ENCODE measurements at places on chromosomes 1 and 21.

- no peak for DNase-seq
These were observed 139.4 kb downstream of the VPS13D start for GRCh38 chr1:12369258-12369657.

DNA sequence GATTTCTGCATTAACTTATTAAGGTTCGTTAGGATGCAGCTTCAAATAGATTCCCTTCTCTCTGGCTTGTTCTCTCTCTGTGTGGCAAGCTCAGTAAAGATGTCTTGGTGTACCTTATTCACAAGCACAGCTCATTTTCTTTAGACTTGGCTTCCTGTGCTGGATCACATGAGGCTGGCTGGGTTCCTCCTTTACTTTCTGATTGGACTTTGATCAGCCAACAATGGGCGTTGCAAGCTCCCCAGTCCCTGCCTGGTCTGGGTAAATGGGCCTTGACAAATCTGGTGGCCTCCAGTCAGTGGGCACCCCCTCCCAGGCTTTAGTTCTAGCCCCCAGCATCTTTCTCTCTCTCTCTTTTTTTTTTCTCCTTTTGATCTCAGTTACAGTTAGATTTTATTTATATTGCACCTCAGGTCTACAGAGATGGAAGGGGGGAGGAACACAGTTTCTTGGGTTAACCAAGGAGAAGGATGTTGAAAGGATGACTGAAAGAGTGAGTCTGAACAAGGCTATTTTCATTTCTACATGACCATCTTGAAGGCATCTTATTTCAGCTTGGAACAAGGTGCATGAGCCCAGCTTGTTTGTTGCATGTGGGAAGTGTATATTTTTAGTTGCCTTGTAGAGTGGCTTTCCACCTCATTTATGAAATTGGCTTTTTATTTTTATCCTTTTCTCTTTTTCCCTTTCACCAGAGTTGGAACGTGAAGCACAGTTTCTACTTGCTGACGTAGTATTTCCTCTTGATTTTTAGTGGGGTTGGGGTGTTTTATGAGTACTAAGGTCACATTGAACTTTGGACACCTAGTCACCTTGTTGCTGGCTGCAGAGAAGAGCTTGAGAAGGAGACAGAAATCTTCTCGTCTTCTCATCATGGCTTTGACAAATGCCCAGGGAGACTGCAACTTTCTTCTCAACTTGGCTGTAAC lies 77.1 kb downstream of the PBX1 start:
- no peak for DNase-seq

DNA sequence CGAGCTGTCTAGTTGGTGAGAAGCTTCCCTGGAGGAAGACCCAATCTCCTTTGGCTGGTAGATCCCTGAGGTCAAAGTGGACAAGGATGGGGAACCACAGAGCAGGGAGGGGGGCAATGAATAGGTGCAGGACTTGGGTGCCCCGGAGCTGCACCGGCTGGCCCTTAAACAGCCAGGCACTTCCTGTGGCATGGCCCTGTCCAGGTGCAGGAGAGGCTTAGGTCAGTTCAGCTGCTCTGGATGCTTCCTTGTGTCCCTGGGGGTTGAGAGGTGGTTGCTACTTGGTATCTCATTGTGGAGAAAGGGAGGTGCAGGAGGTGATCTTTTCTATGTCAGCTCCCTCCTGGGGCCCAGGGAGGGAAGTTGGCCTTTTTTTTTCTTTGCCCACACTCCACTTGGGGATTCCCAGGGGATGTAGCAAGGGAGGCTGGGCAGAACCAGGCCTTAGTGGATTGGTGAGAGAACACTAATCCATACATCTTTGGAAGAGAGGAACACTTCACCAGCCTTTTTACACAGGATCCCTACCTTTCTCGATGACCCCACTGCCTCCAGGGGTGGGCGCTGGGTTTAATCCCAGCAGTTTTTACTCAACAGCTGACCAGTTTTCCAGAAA lies 1.2 kb upstream of the ST3GAL3 start:
- DNase-seq = no peak

GRCh38 chr1:37482004-37482785 lies 7.8 kb downstream of the ZC3H12A start:
- no peak for DNase-seq

DNA sequence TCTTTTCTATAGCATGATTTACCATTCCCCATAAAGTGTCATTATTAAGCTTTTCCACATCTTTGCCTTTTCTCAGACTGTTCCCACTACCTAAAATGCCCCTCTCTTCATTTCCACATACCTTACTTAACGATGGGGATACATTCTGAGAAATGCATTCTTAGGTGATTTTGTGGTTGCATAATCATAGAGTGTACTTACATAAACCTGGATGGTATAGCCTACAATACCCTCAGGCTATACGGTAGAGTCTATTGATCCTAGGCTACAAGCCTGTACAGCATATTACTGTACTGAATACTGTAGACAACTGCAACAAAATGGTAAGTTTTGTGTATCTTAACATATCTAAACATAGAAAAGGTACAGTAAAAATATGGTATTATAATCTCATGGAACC lies 54.8 kb upstream of the MUTYH start:
- no peak for DNase-seq

GRCh38 chr1:226061841-226062557 lies 517 bp upstream of the H3-3A start:
- DNase-seq = no peak

DNA sequence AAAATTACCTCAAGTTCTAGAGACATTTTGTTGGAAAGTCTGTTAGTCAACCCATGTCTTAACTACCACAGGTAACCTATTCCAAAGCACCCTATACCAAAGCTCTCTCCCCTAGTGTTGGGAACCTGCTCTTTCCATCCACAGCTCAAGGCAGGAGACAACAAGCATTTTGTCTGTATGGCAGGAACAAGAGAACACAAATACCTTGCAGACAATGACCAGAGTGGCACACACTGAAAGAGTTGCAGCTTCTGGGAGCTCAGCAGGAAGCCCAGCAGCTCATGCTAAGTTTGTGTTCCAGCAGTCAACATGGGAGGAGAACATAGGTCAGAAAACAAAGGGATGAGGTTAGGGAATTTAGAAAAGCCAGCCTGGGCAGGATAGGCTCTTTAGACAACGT lies 300.8 kb downstream of the HHIPL2 start:
- no peak for DNase-seq

- DNase-seq = no peak
These were observed 2129.8 kb downstream of the NCAM2 start for GRCh38 chr21:23127973-23128372.

GRCh38 chr1:245822996-245823395 lies 668.2 kb downstream of the KIF26B start:
- DNase-seq = no peak

- no peak for DNase-seq
These were observed 19.4 kb downstream of the TCP10L start for GRCh38 chr21:32565856-32566465.

GRCh38 chr1:51241119-51241518 lies 5.0 kb downstream of the RNF11 start:
- no peak for DNase-seq

GRCh38 chr21:16509476-16509875 lies 779.7 kb downstream of the USP25 start:
- DNase-seq = no peak

DNA sequence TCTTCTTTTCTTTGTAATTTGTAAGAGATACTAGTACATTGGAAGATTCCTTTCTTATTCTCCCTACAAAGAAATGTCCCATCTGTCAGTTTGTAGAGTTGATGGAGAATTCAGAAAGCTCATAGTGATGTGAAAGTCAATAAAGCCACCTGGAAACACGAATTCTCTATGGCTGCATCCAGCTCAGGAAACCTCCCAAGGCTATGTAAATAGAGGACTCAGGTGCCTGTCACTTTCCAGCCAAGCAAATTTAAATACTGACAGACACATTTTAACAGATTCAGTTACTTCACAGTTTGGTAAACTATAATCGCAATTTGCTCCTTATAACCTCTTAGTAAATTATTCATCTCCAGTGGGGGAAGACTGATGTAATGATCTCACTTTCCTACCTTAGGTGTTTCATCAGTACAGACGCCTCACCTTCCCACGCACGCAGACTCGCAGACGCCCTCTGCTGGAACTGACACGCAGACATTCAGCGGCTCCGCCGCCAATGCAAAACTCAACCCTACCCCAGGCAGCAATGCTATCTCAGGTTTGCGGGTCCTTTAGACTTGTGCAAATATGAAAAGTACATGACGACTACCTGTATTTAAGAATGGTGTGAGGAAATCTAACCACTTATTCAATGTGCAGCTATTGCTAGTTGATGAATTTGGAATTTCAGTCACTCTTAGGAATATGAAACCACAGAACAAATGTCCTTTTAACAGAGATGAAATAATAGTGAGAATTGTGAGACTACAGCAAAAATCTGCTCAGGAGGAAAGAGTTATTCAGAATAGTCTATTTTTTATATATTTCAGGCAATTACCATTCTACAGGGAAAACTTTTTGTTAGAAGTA lies 60.6 kb downstream of the PTPRC start:
- no peak for DNase-seq

DNA sequence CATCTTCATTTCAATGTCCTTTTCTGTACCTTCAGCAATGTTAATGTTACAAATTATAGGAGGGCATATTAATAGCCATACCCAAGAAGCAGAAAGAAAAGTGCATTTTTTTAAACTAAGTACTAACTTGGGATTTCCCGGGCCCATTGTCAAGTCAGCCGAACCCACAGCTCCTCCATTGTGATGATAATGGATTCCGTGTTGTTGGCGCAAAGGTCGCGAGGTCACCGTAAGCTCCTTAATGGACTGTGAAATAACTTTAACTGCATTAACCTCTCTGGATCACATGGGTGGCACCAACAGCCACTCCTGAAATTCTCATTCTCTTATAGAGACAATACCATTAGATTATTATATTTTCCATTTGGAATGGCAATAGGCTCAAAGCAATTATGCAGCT lies 250.6 kb upstream of the RRP15 start:
- no peak for DNase-seq

Data from cortex of kidney (tissue), 1 donor.